DMS153 (cell line): ENCODE measurements at places on chromosomes 4 and X.

GRCh38 chr4:43242606-43243005 lies 350.1 kb downstream of the GRXCR1 start:
- no peak for DNase-seq

GRCh38 chrX:31224381-31225012 lies 152.7 kb upstream of the FTHL17 start:
- no peak for DNase-seq

- DNase-seq: no peak
These were observed 130.5 kb upstream of the TTC29 start for GRCh38 chr4:147076179-147076578.

- no peak for DNase-seq
These were observed 83.2 kb downstream of the SH3KBP1 start for GRCh38 chrX:19804151-19804550.

DNA sequence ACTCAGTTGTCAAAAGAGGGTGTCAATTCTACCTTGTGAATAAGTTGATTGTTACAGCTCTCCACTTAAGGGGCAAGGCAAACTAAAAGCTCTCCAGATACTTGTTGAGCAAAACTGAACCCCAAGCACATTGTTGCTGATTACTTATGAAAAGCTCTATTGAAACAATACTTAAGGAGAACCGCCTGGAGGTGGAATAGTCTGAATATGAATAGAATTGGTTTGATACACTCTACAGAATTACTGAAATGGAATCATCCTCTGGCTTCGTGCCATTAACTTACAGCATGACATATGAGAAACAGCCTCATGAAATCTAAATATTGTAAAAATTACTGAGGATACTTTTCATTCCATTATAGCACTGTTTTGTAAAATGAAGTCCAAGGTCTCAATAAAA lies 127.0 kb upstream of the SH3RF1 start:
- no peak for DNase-seq

DNA sequence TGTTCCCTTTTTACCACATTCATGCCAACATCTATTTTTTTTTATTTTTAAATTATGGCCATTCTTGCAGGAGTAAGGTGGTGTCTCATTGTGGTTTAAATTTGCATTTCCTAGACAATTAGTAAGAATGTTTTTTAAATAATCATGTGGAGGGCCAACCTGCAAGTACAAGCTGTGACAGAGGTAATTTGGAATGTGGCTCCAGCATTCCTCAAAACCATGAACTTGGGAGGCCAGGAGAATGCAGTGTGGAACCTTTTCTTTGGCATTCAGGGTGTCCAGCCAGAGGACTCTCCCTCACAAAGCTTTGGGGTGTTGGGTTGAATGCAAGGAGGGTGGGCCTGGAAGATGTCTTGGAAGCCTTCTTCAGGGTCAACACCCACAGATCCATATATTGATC lies 7.3 kb upstream of the TMEM185A start:
- DNase-seq: no peak
